NCI-H1930 (cell line): ENCODE measurements at places on chromosomes 5 and 9.

DNA sequence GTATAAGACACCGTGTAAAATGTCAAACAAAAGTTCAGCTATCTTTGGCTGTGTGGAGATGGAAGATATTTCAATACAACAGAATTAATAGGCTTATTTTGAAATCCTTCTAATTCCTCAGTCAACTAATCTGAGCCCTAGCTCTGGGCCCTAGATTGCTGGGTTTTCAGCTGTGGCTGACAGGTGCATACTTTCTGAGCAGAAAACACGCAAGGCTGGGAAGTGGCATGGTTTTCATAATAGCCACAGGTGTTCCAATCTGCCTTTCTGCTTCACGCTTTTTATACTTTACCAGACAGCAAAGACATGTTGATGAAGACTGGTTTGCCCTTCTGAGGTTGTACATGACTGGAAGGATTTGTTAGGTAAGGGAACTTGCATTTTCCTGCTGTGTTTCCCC lies 20.7 kb upstream of the XPA start:
- DNase-seq: no peak

GRCh38 chr9:106878081-106878837 lies 15.3 kb downstream of the ZNF462 start:
- no peak for DNase-seq

- DNase-seq: no peak
Measured at GRCh38 chr9:109228093-109228642, 61.1 kb upstream of the FRRS1L start.

DNA sequence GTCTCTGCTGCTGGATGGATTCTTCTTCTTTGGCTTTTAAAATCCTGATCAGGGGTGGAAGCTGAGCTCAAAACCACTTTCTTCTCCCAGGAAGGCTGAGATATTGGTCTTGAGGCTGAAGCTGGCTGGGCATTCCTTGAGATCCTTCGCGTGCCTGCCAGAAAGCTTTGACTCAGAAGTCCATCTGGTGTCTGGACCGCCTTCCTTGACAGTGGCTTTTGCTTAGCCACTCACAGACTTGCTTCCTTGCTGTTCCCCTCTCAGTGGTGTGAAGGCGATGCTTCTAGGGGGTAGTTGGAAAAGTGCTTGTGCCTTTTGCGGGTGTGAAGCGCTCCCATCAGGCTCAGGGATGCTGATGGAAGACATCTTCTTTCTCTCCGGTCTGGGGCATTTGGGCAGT lies 45.9 kb downstream of the RGS3 start:
- no peak for DNase-seq

DNA sequence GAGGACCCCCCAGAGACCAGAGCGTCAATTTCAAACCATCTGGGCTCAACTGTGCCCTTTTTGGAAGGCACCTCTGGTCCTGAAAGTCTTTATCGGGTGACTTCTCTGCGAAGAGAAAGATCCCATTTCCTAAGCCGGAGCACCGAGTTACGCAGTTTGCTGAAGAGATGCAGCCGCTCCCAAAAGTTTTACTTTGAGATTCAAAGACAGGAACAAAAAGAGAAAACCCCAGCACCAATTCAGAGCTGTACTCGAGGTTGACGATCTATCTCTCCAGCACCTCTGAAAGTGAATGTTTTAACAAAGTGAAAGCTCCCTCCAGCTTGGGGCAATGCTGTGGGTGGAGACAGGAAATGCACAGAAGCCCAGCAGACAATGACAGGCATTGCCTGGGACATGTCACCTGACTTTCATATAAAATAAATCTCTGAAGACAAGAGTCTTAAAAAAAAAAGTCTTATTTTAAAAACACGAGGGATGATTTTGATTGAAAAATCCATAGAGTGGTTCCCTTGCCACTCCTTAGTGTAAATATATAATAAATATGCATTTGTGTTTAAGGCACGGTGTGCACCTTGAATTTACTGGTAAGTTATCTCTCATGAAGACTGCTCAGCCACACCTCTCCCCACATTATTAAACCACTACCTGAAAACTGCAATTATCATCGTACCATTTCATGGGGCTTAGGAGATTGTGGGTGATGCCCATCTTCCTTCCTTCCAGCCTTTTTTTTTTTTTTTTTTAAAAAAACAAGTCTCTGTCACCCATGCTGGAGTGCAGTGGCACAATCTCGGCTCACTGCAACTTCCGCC lies 79.9 kb downstream of the FNBP1 start:
- DNase-seq: no peak

- DNase-seq: no peak
Measured at GRCh38 chr9:6484210-6484609, 71.2 kb downstream of the UHRF2 start.

DNA sequence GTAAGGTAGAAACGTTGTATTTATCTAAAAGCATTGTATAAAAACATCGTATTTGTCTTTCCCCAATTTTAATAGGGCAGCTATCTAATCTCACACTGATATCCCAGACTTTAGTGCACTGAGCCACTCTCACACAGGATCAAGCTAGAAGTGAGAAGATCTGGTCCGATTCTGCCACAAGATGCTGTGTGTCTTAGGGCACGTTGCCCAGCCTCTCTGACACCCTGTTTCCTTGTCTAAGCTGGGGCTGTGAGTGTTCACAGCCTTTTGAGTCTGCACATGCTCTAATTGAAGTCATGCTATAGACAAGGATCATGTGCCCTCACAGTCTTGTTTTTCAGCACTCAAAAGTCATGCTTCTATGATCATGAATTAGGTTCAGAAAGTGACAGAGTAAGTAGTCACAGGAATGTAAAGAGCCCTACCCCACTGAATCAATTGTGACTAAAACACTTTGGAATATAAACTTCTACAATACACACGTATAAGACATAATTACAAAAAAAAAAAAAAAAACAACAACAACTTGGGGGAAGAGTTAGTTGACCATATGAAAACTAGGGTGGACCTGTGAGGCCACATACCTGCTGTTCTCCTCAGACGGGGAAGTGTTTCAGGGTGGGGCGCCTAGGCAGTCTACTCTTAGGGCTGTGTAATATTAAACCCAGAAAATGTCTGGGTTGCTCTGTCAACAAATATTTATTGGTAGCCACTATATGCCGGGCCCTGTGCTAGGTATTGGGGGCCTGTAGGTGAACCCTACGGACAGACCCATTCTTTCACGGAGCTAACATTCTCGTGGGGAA lies 893 bp upstream of the ABLIM3 start:
- DNase-seq: no peak

GRCh38 chr5:109693535-109694400 lies 4.0 kb downstream of the MAN2A1 start:
- no peak for DNase-seq

DNA sequence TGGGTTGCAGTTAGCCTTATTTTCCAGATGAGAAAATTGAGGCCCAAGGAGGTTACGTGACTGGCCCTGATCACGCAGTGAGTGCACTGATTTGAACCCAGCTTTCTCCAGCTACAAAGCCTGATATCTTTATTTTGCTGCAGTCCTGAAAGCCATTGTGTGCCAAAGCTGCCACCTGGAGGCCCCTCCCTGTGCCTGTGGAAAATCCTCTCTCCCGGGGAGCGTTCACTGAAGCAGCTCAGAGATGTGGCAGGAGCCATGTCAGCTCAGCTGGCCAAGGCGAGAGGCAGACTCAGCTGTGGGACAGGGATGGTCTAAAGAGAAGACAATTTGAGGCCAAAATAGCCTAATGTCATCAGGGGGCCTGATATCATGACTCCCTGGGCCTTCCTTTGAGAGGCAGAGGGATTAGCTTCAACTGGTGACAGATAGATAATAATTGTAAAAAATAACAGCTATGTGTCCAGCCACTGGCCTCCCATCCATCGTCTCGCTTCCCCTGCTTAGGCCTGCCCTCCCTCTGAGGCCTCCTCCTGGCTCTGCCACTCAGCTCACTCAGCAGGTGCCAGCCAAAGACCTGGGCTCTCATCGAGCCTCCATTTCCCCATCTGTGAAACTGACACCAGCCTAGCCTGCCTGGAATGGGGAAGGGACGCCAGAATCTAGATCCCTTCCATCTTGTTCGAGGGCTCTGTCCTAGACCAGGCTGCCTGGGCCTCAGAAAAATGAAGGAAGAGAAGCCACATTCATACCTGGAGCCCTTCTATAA lies 74.3 kb upstream of the GGTA1 start:
- no peak for DNase-seq

- no peak for DNase-seq
Measured at GRCh38 chr5:178537467-178538371, 52.5 kb downstream of the COL23A1 start.
